ENCODE measurements at places on chromosomes 7 and 10.
A peak's percentile ranks its signal among the peaks of the same experiment; 100 is the strongest.

- DNase-seq = no peak
These were observed 264.5 kb downstream of the SDHAF3 start for GRCh38 chr7:97381815-97382554.

DNA sequence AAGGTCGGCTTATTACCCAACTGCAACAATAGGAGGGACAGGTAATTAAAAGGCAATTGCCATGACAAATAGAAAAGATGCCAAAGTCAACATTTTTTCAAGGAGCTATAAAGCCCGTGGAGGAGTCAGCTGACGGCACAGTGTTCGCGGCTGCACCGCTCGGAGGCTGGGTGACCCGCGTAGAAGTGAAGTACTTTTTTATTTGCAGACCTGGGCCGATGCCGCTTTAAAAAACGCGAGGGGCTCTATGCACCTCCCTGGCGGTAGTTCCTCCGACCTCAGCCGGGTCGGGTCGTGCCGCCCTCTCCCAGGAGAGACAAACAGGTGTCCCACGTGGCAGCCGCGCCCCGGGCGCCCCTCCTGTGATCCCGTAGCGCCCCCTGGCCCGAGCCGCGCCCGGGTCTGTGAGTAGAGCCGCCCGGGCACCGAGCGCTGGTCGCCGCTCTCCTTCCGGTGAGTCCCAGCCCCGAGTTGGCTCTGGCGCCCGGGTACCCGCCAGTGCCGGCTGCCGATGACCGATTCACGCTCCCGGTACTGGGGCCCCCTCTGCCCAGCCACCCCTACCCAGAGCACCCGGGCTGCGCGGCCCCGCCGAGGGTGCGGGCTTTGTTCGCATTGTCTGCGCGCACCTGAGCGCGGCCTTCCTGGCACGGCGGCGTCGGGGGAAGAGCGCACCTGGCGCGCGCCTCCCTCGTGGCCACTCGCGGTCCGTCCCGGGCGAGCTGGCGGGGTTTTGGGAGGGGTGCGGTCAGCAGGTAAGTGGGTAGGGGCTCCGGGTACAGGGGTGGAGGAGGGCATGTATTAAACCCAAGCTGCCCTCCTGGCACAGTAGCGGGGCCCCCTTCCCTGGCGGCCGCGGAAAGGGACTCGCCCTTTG, at the start of gene VWA2:
Gene VWA2 (plus strand): TSS at position 138 of the 877 bp plus-strand sequence. CDS start 9,460 bp downstream, outside the sequence.
- peak; percentile 4 for DNase-seq

DNA sequence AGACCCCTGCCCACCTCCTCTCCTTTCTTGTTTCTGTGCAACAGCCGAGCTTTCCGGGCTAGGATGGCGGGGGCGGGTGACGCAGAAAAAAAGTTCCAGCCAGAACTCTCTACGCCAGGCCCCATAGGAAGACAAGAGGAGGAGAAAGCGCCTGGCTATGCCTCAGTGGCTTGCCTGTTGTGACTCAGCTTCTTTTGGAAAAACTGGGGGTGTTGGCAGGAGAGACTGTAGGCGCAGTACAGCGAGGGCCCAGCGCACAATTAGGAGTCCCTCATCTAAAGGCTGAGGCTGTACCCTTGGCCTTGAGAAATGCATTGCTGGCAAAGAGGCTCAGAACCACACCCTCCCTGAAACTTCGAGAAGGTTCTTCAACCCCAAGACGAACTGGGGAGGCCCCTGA, 28.0 kb upstream of the KPNA7 start:
- no peak for DNase-seq

- no peak for DNase-seq
These were observed 444.7 kb downstream of the MAGI2 start for GRCh38 chr7:79008786-79009185.

GRCh38 chr10:58050575-58050974, 217.1 kb downstream of the IPMK start:
- no peak for DNase-seq

- DNase-seq = peak; percentile 54
These were observed 28.5 kb upstream of the TRIM24 start for GRCh38 chr7:138431517-138431916.

- DNase-seq = peak; percentile 80
These were observed 142.2 kb downstream of the ATXN7L1 start for GRCh38 chr7:105734233-105734632.

GRCh38 chr7:132750530-132751217, 174.4 kb upstream of the PLXNA4 start:
- DNase-seq = no peak

DNA sequence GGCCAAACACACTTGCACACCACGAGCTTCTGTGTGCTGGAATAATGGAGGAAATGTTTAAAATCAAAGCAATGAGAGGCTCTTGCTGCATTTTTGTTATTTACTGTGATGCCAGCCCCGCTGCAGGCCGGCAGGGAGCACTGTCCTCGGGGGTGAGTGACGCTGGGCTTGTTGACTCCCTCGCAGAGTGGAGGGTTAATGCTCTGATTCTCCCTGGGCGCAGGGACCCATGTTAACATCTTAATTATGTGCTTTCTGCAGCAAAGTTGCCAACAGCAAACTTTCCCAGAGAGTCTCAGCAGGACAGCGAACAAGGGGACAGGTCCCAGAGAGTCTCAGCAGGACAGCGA, 22.9 kb downstream of the SCART1 start:
- no peak for DNase-seq

DNA sequence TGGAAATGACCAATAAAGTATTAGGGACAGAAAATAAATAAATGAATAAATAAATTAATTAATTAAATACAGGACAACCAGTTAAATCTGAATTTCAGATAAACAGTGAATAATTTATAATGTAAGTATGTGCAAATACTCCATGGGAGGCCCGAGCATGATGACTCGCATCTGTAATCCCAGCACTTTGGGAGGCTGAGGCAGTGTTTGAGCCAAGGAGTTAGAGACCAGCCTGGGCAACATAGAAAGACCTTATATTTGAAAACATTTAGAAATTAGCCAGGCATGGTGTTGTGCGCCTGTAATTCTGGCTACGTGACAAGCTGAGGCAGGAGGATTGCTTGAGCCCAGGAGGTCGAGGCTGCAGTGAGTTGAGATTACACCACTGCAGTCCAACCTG, 123.7 kb downstream of the CUL2 start:
- no peak for DNase-seq

- DNase-seq = no peak
These were observed 27.4 kb downstream of the COL1A2 start for GRCh38 chr7:94422136-94422535.
